Activated CD4-positive, CD25-positive, alpha-beta regulatory T cell treated with anti-CD3 and anti-CD28 coated beads, Interleukin-2, amount 50 U/mL, for 16 hours (primary cell): ENCODE measurements at places on chromosomes 2 and 18.

GRCh38 chr18:75214766-75215510 lies 4.3 kb downstream of the TSHZ1 start:
- no peak for DNase-seq

- no peak for DNase-seq
These were observed 32.6 kb downstream of the NMUR1 start for GRCh38 chr2:231497651-231498050.

DNA sequence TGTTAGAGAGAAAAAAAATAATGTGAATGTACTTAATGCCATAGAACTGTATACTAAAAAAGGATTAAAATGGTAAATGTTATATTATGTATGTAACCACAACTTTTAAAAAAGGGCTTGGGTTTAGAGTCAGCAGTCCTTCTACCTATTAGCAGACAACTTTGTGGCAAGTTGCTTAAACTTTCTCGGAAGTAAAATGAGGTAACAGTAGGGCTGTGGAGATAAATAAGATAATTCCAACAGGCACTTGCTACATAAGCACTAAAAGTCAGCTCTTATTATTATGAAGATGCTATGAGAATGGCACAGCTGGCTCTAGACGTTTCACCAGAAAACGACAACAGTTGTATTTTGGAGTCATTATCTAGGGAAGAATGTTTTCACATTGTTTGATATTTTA lies 31.3 kb downstream of the AAK1 start:
- no peak for DNase-seq

DNA sequence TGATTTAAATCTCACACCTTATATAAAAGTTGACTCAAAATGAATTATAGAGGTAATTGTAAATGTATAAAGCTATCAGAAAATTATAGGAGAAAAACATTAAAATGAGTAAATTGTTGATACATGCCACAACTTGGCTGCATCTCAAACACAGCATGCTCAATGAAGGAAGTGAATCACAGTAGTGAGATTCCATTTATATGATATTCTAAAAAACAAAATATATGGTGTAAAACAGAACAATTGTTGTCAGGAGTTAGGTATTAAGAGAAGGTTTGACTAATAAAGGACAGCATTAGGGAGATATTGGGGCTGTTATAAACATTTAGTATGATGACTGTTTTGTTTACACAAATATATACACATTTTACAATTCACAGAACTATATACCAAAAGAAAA lies 356.6 kb upstream of the CELF4 start:
- DNase-seq: no peak

- no peak for DNase-seq
These were observed 52.4 kb downstream of the ITSN2 start for GRCh38 chr2:24307961-24308360.

DNA sequence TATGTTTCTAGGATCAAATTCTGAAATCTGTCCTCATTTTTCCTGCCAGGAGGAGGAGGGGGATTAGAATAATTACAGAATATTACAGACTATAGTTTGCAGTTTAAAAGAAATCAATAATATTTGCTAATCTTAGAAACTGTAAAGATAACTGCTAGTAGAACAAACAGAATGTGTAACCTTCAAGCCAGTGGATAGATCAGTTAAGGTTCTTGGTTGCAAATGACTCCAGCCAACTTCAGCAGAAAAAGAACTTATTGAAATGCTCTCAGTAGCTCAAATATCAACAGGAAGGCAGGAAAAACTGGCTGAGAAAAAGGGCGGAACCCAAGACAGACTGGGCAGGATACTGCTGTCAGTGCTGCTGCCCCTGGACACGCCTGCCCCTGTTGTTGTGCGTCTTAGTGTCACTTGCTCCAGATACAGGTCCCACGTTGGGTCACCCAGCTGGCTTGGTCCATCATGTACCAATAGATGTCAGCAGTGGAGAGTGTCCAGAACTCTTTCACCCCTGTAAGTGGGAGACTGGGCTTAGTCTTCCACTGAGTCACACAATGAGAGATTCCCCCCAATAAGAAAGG lies 10.2 kb downstream of the NMUR1 start:
- DNase-seq: no peak

DNA sequence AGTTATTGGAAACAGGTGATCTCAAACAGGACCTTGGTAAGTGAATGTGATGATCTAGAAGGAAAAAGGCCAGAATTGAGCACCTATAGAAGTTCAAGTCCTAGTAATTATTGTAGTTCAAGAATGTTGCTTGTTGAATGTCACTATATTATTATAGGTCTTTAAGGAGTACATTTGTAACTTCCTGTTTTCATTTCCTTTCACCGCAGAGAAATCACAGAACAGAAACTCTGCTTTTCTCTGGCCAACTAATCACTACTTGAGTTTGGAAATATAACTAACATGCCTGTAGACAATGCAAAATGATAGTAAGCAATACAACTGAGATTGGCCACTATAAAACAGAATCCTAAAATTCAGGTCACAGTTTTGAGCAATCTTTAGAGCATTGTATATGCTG lies 61.8 kb upstream of the EFEMP1 start:
- DNase-seq: no peak

- DNase-seq: no peak
These were observed 8.0 kb downstream of the ZNF516 start for GRCh38 chr18:76487070-76487469.

GRCh38 chr2:239300871-239301735 lies 99.7 kb downstream of the HDAC4 start:
- no peak for DNase-seq

- DNase-seq: no peak
These were observed 1.5 kb downstream of the SMYD1 start for GRCh38 chr2:88069117-88069516.
